ENCODE measurements at places on chromosomes 11 and 22.

DNA sequence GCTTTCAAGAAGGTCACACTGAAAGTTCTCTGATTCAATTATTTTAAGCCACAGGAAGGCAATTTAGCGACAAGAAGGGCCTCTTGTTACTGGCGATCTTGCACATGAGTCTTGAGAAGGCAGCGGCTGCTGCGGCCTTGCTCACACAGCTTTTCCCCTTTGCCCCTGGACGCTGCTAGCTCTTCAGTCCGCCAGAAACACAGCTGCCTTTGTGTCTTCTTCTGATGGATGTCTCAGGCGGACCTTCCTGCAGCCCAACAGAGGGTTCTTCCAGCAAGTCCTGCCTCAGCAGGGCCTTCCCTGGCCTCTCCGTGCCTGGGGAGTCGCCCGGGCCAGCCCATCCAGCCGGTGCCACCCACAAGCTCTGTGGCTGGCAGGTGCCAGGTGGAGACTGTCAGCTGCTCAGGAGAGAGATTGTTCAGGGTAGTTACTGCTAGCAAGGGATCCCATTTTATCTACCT is 59.4 kb downstream of the PKNOX2 start:
- DNase-seq: no peak

- no peak for DNase-seq
These were observed 551.1 kb downstream of the MN1 start for GRCh38 chr22:27250418-27250817.

DNA sequence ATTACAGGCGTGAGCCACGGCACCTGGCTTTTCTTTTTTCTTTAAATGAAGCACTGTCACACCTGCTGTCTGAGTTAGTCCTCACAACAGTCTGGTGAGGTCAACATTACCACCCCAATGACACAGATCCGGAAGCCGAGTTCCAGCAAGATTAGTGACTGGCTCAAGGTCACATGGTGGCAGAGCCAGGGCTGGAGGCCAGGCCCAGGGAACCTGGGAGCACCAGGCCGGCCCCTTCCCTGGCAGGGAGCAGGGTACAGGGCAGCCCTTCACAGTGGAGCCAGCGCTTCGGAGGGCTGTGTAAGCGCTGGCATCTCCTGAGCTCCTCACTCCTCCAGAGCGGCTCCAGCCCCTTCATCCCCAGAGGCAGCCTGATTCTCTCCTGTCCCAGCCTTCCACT is 118.7 kb downstream of the ST3GAL4 start:
- DNase-seq: no peak

DNA sequence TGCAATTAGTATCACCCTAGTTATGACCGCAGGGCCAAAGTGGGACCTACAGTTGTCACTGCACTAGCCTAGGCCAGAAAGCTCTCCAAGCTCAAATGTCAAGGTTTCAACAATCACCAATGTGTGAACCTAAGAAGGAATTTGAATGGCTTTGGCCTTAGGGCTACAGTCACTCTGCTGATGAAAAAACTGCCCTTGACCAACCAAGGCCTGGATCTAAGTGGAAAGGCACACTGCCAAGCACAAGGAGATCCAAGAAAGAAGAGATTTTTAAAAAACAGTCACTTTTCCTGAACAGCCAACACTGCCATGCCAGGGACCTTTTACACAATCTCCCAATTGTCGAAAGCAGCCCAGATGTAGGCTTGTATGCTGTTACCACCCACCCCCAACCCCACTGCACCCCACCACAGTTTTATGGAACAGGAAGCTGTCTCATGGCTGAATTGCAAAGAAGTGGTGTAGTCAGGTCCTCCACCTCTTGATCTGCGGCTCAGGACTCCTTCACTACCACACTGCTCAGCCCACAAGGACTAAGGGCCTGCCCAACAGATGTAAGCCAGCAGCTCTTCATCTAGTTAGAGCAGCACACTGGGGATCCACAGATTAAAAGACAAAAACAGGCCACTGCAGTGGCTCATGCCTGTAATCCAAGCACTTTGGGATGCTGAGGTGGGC is 32.9 kb downstream of the SMCO4 start:
- no peak for DNase-seq

GRCh38 chr11:69667619-69668604 is 7.2 kb downstream of the LTO1 start:
- DNase-seq: no peak

GRCh38 chr22:24001314-24001713 is 3.9 kb downstream of the GSTT4 start:
- no peak for DNase-seq

GRCh38 chr11:12123273-12123672 is 12.9 kb downstream of the MICAL2 start:
- DNase-seq: peak; percentile 62

DNA sequence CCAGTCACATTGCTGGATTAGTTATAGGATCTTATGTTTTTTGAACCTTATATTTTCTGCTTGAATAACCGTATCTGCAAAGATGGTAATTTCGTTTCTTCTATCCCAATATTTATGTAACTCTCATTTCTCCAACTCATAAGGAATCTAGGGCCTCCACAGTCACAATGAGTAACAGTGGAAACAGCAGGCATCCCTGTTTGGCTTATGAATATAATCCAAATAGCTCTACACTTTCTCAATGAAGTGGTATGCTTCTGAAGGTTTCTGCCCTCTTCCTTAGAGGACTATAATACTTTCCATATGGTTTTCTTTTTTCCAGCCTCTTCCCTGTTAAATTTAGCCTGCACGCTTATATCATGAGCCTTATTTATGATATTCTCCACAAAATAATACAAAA is 16.5 kb downstream of the ATP6V1E1 start:
- DNase-seq: no peak

Data from fibroblast of skin of left biceps (primary cell).